ENCODE measurements at places on chromosomes 4 and X. TPM values are rescaled to one million over a fixed set of nuclear protein-coding genes. Genes with fewer than 3 reads are reported as not detected.

- no peak overlapping the region for H3K27ac ChIP-seq
- H3K36me3 ChIP-seq, result no peaks in the 10 kb centered on the region
- DNase-seq, result no peak
- no peaks in the 10 kb centered on the region for H3K27me3 ChIP-seq
Measured at GRCh38 chr4:110183058-110183457, 15.4 kb downstream of the ELOVL6 start.

DNA sequence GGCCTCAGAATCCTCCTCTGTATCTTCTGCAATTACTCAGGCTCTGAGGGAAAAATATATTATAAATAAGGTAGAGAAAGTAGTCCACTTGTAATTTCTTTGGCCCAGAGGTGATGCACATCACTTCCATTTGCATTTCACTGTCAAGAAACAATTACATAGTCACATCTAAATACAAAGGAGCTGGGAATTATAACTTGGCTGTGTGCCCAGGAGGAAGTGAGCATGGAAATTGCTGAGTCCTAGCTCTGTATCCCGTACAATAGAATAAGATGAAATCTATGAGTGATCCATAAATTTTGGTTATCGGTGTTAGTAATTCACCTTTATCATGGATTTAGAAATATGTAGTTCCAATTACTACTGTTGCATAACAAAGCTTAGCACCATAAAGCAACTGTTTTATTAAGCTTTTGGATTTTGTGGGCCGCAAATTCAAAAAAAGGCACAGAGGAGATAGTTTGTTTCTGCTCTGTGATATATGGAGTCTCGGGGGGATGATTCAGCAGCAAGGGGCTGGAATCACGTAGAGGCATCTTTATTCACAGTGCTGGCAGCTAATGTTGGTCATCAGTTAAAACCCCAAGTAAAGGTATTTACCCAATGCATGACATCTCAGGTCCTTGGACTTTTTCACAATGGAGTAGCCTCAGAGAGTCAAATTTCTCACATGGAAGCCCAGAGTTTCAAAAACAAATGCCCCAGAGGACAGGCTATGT lies 241.4 kb upstream of the GALNT7 start:
- no peaks in the 10 kb centered on the region for H3K4me1 ChIP-seq
- H3K4me3 ChIP-seq, result no peak overlapping the region
- H3K27ac ChIP-seq, result no peak overlapping the region
- no peak for DNase-seq
- no peaks in the 10 kb centered on the region for H3K36me3 ChIP-seq

GRCh38 chrX:113551919-113552318 lies 711.3 kb upstream of the AMOT start:
- H3K27ac ChIP-seq, result no peak overlapping the region
- no peak overlapping the region for H3K4me3 ChIP-seq
- DNase-seq, result no peak
- no peaks in the 10 kb centered on the region for H3K4me1 ChIP-seq
- no peaks in the 10 kb centered on the region for H3K36me3 ChIP-seq

GRCh38 chr4:76659103-76659490 lies 224.1 kb downstream of the SHROOM3 start:
- no peaks in the 10 kb centered on the region for H3K36me3 ChIP-seq
- no peak overlapping the region for H3K4me3 ChIP-seq
- H3K27ac ChIP-seq, result no peak overlapping the region
- H3K4me1 ChIP-seq, result peaks cover 40% of the 10 kb centered on the region
- H3K27me3 ChIP-seq, result no peaks in the 10 kb centered on the region

- H3K4me3 ChIP-seq, result no peak overlapping the region
- peaks cover 12% of the 10 kb centered on the region for H3K4me1 ChIP-seq
Measured at GRCh38 chr4:88352062-88352740, 26.5 kb upstream of the HERC6 start.

DNA sequence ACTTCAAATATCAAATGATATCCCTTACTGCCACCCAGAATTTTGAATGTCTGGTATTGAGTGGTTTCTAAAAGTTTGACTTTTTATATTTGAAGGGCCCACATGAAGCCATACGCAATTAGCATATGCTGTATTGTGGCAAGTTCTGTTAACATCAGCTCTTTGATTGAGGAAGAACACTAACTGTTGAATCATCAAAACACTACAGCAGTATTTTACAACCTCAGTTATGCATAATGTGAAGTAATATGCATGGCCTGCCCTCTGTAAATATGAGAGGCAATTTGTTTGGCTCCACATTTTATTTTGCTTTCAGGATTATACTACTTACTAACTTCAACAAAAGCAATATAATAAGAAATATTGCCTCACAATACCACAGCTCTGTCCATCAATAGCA lies 62.2 kb upstream of the DMD start:
- no peak for DNase-seq
- H3K27ac ChIP-seq, result no peak overlapping the region
- H3K36me3 ChIP-seq, result no peaks in the 10 kb centered on the region
- H3K4me1 ChIP-seq, result no peaks in the 10 kb centered on the region

DNA sequence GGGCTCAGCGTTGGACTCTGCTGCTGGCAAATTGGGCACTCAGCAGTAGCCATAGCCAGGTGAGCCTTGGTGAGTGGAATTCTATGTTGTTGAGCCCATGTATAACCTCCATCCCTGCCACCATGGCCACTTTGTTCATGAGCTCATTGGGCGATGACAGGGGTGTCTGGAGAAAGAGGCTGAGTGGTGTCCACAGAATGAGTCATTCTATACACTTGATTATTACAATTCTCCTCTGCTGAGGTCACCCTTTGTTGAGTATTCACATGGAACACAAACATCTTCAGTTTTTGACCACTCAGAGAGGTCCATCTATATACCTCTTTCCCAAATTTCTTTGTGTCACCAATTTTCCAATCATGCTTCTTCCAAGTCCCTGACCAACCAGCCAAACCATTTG lies 1341.7 kb downstream of the PCDH7 start:
- no peak for DNase-seq
- no peaks in the 10 kb centered on the region for H3K36me3 ChIP-seq
- no peaks in the 10 kb centered on the region for H3K4me1 ChIP-seq
- H3K27ac ChIP-seq, result no peak overlapping the region
- H3K27me3 ChIP-seq, result no peaks in the 10 kb centered on the region
- H3K4me3 ChIP-seq, result no peak overlapping the region

DNA sequence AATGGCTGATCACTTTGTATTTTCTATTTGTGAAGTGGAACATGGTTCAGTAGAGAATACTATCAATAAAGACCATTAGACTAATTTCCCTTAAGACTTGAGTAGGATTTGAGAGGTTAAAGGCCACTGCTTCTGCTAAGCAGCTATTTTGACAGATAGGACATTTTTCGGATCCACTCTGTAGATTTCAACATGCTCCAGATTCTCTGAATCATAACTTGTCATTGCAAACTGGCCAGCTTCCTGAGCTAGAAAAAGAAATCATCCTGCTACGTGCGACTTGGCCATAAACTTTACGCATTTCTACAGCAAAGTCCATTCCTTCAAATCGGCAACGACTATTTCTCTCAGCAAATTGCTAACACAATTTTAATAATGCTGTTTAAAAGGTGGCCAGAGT lies 55.2 kb downstream of the MGST2 start:
- H3K4me1 ChIP-seq, result peaks cover 5% of the 10 kb centered on the region
- H3K36me3 ChIP-seq, result peaks cover 32% of the 10 kb centered on the region
- no peaks in the 10 kb centered on the region for H3K27me3 ChIP-seq
- H3K4me3 ChIP-seq, result no peak overlapping the region

GRCh38 chr4:88102026-88102425 lies 56.4 kb downstream of the ABCG2 start:
- no peaks in the 10 kb centered on the region for H3K36me3 ChIP-seq
- no peak for DNase-seq
- no peaks in the 10 kb centered on the region for H3K27me3 ChIP-seq
- H3K4me1 ChIP-seq, result no peaks in the 10 kb centered on the region
- no peak overlapping the region for H3K4me3 ChIP-seq

GRCh38 chrX:3351276-3351675 lies 4.8 kb upstream of the MXRA5 start:
- H3K4me1 ChIP-seq, result no peaks in the 10 kb centered on the region
- no peak overlapping the region for H3K4me3 ChIP-seq
- H3K27me3 ChIP-seq, result no peaks in the 10 kb centered on the region
- H3K27ac ChIP-seq, result no peak overlapping the region

- no peaks in the 10 kb centered on the region for H3K4me1 ChIP-seq
- H3K4me3 ChIP-seq, result no peak overlapping the region
Measured at GRCh38 chr4:69039071-69039470, 57.2 kb upstream of the UGT2B7 start.

DNA sequence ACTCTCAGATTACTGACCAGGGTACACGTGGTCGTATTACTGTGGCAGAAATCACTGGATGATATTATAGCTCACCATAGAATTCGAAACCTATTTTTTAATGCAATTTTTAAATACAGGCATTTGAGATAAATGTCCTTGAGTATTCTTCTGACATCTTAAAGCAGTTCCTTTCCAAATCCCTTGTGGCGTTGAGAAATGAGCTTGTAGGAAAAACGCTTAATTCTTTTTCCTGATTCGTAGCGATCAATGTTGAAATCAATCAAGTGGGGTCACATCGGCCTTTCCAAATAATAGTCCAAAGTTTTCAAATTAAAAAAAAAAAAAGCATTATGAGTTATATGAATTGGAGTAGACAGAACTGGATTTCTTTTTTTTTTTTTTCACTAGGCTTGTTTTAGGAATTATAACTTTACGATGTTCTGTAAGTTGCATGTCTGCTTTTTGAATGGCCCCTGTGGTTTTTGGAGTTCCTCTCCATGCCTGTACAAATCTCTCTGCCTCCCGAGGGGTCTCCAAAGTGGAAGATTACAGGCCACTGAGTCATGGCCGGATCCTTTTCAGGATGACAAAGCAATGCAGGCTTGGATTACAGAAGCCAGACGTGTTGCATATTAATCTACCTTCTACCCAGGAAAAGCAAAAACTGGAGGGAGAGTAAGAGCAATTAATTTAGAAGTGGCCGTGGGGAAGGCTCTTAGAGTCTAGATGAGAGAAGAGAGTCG lies 226.1 kb downstream of the SHOX start:
- H3K4me1 ChIP-seq, result no peaks in the 10 kb centered on the region
- H3K36me3 ChIP-seq, result no peaks in the 10 kb centered on the region
- H3K4me3 ChIP-seq, result no peak overlapping the region
- no peaks in the 10 kb centered on the region for H3K27me3 ChIP-seq
- DNase-seq, result no peak

DNA sequence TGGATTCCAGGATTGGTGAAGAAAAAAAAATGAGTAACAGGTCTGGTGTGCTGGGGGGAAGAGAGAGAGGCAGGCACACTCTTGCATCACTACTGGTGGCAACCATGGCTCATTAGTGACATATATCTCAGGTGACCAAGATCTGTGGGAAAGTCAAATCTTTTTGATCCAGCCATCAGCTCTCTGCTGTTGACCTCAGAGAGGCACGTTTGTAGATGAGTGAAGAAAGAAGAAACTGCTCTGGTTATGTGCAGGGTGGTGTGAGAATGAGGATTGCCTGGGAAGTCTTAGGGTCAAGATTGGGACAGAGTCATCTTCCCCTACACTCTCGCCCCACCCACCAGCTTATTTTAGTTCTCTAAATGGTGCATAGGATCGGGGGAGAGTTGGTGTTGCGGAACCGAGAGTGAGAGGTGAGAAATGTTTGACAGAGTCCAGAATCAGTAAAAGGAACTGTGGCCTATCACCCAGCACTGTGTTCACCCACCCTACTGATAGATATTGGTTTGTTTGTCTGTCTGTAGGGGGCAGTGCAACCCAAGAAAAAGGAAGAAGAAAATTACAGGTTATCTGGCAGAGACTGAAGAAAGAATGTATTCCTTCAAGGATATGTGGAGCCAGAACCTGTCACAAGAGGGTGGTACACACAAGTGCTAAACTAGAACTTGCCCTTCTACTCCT lies 21.9 kb downstream of the ARMCX6 start:
- no peaks in the 10 kb centered on the region for H3K4me1 ChIP-seq
- no peak overlapping the region for H3K4me3 ChIP-seq
- no peak for DNase-seq
- H3K27me3 ChIP-seq, result peaks cover 16% of the 10 kb centered on the region
- H3K36me3 ChIP-seq, result no peaks in the 10 kb centered on the region

DNA sequence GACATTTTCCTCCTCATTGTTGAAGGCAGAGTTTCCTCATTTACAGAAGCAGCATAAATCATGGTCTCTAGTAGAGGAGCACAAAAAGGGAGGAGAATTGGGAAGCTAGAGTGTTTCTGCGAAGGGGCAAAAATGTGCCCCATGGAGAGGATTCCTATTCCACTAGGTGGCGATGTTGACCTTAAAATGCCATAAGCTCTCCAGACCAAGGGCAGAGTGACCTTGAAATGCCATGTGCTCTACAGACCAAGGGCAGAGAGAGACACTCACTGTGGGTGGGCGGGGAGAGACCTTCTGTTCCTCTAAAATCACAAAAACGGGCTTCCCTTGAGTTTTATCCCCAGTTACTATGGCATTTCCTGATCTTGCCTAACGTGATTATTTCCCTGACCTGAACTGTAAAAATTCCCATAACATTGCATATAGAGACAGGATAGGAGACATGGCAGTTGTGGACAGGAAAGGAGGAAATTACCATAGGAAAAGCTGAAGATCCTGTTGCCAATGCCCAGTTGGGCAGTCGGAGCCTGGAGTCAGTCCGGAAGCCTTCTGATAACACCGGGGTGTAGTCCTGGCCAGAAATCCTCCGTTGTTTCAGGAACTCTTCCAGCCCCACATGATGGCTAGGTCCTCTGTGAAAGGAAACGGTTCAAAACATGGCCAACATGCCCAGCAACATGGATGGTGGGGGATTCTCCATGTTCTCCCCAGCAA lies 567.7 kb downstream of the MAGEB5 start:
- H3K27me3 ChIP-seq, result no peaks in the 10 kb centered on the region
- H3K4me1 ChIP-seq, result no peaks in the 10 kb centered on the region
- no peak for DNase-seq
- no peaks in the 10 kb centered on the region for H3K36me3 ChIP-seq
- no peak overlapping the region for H3K27ac ChIP-seq
- no peak overlapping the region for H3K4me3 ChIP-seq

DNA sequence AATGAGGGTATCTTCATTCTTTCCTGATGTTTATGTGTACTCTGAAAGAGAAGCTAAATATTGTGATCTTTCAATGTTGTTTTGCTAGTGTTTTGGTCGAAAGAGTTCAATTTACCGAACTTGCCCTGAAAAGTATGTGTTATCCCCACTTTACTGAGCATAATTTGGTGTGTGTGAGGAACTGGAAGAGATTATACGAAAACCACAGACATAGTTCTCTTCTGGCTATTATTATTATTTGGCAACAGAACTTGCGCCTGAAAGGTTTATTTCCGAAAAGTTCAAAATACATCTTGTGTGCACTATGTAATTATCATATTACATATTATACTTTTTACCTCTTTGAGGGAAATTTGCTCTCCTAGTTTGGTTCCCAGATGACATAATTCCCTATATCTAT lies 232.5 kb upstream of the INTU start:
- H3K4me3 ChIP-seq, result no peak overlapping the region
- H3K27ac ChIP-seq, result no peak overlapping the region
- no peaks in the 10 kb centered on the region for H3K36me3 ChIP-seq
- DNase-seq, result no peak
- no peaks in the 10 kb centered on the region for H3K4me1 ChIP-seq

CCNQ gene
- total RNA-seq, result 39.3 TPM

ENPEP gene
- 3.5 TPM for total RNA-seq

F8A2 gene
- not detected for total RNA-seq

SHROOM4 gene
- 10.5 TPM for total RNA-seq

ANOS1 gene
- 5.0 TPM for total RNA-seq

SLC16A2 gene
- total RNA-seq, result 6.1 TPM
